Inflammatory macrophage treated with lipopolysaccharide for 1 hour (primary cell): ENCODE measurements at places on chromosomes 12 and 14.

DNA sequence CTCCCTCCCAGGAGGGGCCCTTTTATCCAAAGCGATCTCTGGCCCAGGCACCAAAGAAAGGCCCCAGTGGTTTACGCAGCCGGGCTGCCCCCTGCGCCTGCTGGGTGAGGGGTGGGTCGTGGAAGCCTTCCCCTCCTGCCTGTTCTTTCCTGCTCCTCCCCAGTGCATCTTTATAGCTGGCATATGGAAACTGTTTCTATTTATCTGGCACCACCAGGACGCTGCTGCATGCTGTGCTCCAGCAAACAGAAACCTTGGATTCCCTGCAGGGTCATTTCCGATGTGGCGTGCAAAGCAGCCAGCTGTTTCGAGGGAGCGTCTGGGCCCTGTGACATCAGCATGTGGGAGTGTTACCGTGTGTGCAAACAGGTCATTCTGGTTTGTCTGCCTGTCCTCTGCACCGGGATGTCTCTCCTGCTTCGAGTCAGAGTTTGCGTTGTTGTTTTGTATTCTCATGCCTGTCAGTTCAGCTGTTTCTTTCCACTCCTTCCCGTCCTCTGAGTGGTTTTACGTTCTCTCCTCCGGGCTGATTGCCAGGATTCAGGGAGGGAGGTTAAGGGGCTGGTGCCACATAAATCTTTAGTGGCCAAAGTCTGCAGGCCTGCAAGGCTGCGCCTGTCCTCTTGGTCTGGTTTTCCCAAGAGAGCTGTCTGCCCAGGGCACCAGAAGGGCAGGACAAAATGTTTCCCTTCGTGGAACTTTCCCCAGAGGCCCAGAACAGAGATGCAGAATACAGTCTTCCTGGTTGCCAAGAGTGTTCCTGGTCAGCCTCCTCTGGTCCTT is 24.6 kb downstream of the TPCN1 start:
- DNase-seq = no peak

GRCh38 chr12:57216014-57216911 is at the start of gene NXPH4:
Gene NXPH4 (plus strand): TSS chr12:57216794. CDS start chr12:57216970, 176 bp downstream.
- DNase-seq = no peak

DNA sequence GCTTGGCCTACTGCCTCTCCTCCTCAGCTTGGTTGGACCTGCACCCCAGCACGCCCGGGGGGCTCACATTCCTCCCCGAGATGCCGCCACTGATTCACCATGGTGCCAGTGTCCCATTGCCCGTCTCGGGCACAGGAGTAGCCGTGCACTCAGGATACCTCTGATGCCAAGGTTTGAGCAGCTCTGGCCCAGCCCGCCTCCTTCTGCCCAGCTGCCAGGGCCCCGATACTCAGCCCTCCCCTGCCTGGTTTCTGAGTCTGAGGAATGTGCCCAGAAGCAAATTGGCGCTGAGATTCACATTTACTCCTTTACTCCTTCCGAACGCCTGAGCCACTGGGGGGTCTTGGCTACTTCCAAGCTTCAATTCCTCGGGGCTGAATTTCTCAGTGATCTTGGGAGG is 63.5 kb downstream of the NINJ2 start:
- no peak for DNase-seq

DNA sequence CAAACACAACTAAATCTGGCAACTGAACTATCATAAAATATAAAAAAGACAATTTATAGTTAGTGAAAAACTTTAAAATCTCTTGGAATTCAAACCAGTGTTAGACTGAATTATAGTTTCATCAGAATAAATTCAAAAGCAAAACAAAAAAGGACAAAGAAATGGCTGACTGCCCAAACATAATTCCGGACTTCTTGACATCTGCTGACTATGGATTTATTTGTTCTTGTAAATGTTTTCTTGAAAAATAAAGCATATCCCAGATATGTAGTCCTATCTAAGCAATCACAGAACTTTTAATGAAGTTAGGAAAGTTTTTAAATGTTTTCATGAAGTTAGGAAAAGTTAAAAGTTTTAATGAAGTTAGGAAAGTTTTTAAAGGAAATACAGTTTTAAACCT is 45.8 kb upstream of the CNTN1 start:
- DNase-seq = no peak

DNA sequence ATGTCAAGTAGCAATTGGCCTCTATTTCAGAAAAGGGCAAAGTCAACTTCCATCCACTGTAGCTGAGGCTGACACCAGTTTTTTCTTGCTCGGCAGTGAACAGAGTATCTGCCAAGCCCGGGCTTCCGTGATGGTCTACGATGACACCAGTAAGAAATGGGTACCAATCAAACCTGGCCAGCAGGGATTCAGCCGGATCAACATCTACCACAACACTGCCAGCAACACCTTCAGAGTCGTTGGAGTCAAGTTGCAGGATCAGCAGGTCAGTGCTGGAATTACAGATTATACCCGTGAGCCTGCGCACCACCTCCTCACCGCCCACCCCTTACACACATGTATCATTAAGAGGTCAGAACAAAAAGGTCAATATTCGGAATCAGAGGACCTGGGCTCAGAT is 19.4 kb downstream of the EVL start:
- DNase-seq = no peak

DNA sequence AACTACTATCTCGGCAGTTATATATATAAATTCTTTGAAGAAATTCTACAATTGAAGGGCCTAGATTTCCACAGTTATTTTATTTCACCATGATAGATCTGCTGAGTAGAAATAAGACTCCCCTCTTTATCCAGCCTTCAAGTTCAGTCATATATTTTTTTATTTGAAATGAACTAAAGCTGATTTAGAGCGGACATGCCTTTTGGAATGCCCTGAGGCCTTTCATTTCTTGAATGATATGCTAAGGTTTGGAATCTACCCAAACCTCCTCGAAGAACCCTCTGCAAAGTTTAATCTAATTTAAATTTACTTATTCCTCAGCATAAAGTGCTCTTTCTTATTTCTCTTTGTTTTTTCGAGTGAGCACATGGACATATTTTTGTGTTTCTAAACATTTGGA is 15.1 kb downstream of the SIX1 start:
- DNase-seq = no peak

- no peak for DNase-seq
Measured at GRCh38 chr12:50981319-50982239, 29.2 kb downstream of the HIGD1C start.

DNA sequence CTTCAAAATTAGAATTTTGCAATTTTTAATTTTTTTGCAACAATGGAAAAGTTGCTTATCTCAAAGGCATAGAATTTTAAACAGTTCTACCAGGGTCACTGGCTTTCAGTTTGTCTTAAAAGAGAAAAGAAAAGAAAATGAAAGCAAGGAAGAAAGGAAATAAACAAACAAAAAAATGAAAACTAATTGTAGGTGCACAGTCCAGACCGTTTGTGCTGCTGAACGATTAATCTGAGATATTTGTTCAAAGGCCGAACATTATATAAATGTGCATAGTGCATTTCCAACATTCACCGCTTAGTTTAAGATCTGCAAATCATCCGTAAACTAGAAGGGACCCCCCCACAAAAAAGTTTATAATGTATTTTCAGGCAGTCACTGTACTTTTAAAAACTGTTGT is 5.5 kb upstream of the OTX2 start:
- no peak for DNase-seq

DNA sequence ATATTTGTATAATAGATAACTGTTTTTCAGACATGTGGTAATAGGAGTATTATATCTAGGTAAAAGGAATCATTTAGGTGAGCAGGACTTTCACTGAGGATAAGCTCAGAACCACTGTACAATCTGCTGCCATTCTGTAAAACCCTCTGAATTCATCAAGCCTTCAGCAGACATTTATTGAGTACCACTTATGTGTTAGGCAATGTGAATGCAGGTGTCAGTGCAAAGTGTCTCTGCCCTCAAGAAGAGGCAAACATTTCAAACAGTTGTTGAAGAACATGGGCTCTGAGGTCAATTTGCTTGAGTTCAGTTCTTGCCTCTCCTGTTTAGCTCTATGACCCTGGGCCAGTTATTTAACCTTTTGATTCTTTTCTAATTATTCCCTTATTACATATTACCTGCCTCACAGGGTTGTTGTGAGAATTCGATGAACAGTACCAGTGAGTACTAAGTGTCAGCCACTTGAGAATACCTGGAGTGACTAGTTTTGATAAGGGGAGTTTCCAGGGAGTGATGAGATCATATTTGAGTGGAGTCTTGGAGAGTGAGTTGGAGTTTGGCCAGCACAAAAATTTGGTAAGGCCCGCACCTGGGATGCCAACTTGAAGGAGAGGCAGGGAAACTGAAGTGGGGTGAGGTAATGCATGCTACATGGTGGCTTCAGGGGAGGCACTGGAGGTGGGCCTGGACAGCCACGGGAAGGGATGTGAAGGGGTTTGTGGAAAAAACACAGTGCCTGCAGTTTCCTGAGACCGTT is 33.7 kb downstream of the RASSF8 start:
- no peak for DNase-seq

- DNase-seq = no peak
Measured at GRCh38 chr12:69459477-69459876, 10.7 kb upstream of the FRS2 start.

GRCh38 chr12:15605881-15606590 is 183.2 kb downstream of the EPS8 start:
- peak; percentile 27 for DNase-seq
